ENCODE measurements at places on chromosomes 2 and 18.

DNA sequence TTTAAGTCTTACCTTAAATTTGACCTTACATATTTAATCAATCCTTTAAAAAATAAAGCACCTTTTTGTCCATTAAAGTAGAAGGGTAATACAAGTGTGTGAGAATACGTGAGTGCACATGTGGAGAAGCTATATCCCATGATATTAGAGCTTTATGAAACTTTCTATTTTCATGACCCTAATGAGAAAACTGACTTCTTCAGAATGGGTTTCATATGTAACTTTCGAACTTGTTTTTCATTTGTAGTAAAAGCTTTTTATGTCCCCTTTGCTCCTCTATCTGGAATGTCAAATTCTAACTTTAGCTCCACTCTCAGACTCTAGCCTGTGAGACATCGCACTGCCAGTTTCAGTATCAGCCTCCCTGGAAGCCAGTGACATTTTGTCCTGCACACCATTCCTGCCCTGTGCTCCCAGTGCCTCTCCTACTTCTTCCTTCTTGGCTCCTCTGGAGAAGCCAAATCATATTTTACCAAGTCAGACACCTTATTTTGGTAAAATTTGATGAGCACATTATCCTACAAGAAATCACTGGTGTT is 42.0 kb downstream of the MAPRE2 start:
- no peak for DNase-seq

GRCh38 chr18:56451188-56451587 is 187.2 kb downstream of the TXNL1 start:
- peak; percentile 21 for DNase-seq

GRCh38 chr18:62258093-62258492 is 67.0 kb upstream of the TNFRSF11A start:
- no peak for DNase-seq

GRCh38 chr2:17971531-17972125 is 93.2 kb downstream of the KCNS3 start:
- no peak for DNase-seq

- DNase-seq: peak; percentile 97
Measured at GRCh38 chr2:67846370-67847070, 216.3 kb downstream of the C1D start.

DNA sequence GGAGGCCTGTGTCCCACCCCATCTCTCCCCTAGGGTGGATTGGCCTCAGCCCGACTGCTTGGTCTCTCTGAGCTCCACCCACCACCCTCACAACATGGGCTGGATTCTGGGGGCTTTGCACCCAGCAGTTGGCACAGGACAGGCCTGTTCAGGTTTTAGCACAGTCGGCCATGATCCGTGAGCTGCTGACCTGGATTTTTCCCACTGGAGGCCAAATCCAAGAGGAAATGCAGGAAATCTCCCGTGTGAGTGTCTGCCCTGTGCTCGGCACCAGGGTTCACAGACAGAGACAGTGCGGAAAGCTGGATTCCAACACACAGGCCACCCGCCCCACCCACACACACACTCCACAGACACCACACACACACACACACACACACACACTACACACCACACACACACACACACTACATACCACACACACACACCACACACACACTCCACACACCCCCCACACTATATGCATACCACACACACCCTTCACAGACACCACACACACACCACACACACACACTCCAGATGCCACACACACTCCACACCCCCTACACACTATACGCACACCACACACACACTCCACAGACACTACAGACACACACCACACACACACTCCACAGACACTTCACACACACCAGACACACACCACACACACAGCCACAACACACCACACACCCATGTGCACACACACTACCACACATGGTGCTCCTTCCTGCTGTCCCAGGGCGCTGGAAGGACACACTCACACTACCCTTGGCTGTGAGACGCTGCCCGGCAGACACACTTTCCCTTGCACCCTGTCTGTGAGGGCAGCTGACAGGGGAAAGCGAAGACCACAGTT is 14.1 kb downstream of the MBP start:
- DNase-seq: no peak

DNA sequence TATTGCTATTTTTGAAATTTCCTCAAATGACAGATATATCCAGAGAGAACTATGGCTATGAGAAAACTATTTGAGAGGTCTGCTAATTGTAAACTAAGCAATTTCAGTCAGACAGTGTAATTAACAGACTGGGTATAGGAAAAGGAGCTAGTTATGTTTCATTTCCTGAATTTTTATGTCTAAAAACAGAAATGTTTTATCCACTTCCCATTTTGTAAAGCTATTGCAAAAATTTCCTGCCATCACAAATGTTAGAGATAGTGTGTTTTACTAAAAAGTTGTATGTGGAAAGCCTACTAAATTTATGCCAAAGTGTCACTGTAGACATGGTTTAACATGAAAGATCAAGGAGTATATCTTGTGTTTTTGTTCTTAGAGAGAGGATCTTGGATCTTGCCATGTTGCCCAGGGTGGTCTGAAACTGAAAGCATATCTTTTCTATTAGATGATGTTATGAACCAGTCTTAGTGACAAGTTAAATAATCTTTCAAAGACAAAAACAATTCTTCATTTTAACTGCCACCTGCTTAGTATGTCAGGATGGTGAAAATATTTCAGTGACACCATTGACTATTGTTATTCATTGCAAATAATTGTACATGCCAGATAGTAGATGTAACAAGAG is 40.5 kb upstream of the ITPRID2 start:
- no peak for DNase-seq

- DNase-seq: peak; percentile 74
Measured at GRCh38 chr2:217316743-217317142, 456.9 kb upstream of the TNP1 start.

GRCh38 chr2:187577310-187577709 is 23.1 kb upstream of the TFPI start:
- DNase-seq: no peak

DNA sequence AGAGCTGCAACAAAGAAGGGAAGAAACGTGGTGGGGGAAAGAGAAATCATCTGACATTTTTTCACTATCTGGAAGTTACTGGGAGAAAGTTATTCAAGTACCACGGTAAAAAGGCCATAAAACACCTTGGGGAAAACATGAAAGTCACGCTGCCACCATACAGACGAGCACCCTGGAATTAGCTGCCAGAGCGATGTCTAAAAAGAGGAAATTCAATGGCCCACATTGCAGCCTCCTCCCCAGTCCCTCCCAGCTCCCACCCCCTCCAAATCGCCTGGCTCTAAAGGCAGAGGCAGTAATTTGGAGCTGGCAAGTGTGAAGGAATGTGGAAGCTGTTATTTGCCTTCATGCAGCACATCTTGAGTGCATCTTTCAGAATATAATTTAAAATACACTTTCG is 192.0 kb downstream of the ALK start:
- no peak for DNase-seq

DNA sequence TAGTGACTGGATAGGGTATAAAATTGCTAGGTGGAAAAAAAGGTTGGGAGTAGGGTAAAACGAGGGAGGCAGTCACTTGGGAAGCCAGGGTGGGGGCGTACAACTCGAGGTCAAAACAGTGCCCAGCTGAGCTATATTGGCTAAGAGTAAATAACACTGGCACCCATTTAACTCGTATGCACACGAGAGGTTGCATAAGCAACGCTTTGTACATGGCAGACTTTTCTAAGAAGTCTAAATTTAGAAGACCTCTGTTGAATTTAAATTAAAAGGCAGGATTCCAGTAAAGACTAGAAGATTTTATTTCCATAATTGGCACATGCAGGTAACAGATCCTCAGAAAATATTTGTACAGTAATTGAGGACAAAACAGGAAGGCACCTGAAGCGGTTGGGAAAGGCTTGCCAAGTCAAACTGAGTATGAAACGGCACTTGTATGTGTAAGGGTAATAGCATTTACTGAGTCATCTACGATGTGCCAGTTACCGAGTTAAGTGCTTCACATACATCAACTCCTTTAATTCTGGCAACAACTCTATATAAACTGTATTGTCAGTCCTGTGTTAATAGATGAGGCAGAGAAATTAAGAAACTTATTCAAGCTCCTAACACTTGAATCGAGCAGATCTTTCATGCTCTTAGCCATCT is 1.4 kb upstream of the MALT1 start:
- DNase-seq: peak; percentile 65

- no peak for DNase-seq
Measured at GRCh38 chr2:66030553-66030952, 404.4 kb upstream of the MEIS1 start.

GRCh38 chr2:234133004-234133403 is 82.5 kb downstream of the SPP2 start:
- DNase-seq: no peak

GRCh38 chr18:2704541-2704940 is 49.0 kb downstream of the SMCHD1 start:
- DNase-seq: no peak

- DNase-seq: no peak
Measured at GRCh38 chr18:78920456-78921138, 59.0 kb upstream of the SALL3 start.
